Astrocyte (in vitro differentiated cells and primary cell): ENCODE measurements at places on chromosomes 7 and 10. TPM values are rescaled to one million over a fixed set of nuclear protein-coding genes. Genes with fewer than 3 reads are reported as not detected.

NKX6-2 gene
- total RNA-seq: not detected in 2 replicates

PRSS37 gene
- total RNA-seq: not detected in 2 replicates

SRRM3 gene
- 1.7 and 2.7 TPM in 2 replicates for total RNA-seq

OR9A2 gene
- total RNA-seq: not detected in 2 replicates

RET gene
- 0.79 and 1.1 TPM in 2 replicates for total RNA-seq

UBTD1 gene
- total RNA-seq: 73.1 and 81.9 TPM in 2 replicates

AKR1C4 gene
- total RNA-seq: not detected in 2 replicates

OR2A5 gene
- total RNA-seq: not detected in 2 replicates
